CD4-positive, alpha-beta T cell treated with Interleukin-12 subunit alpha and Interleukin-12 subunit beta, for 1 hour (primary cell): ENCODE measurements at places on chromosomes 11 and 22.

GRCh38 chr11:35012467-35013191 lies 96.2 kb downstream of the PDHX start:
- peak; percentile 74 for DNase-seq

- no peak for DNase-seq
Measured at GRCh38 chr22:38177926-38178604, 3.6 kb downstream of the PLA2G6 start.

DNA sequence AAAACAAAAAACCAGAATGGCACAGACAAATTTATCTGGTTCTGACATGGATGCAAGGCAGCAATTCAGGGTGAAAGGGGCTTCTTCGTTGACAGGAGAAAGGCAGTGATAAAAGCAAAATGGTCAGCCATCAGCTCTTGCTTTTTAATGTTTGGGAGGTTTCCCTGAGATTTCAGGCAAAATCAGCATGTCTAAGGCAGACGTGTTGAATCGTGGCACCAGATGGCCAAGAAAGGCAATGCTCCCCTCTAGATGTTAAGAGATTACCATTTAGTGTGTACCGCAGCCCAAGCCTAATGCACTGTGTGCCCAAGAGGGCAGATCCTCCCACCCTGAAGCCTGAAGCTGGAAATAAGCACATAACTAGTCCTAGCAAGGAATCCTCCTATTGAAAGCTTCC lies 88.8 kb upstream of the GALNT18 start:
- no peak for DNase-seq

DNA sequence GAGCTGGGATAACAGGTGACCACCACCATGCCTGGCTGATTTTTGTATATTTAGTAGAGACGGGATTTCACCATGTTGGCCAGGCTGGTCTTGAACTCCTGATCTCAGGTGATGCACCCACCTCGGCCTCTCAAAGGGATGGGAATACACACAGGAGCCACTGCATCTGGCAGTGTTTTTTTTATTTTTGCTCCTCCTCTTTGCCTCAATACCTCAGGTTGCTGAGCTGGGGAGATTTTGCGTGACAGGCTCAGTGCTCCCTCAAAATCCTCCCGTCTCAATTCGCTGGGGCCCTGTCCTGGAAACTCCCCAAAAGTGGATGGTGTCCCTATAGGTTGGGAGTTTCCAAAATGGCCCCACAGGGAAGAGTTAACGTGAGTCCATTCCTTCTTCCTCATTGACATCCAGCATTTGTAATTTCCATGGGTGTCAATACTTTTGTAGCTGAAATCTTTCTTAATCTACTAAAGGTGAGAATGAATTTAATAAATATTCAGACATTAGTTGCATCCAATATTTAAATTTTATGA lies 71.8 kb downstream of the GGTLC2 start:
- DNase-seq = no peak

- DNase-seq = no peak
Measured at GRCh38 chr11:133576351-133576750, 44.0 kb upstream of the OPCML start.

- no peak for DNase-seq
Measured at GRCh38 chr11:17267576-17267975, 9.0 kb upstream of the NUCB2 start.
